ENCODE measurements at places on chromosomes 1 and 21.

DNA sequence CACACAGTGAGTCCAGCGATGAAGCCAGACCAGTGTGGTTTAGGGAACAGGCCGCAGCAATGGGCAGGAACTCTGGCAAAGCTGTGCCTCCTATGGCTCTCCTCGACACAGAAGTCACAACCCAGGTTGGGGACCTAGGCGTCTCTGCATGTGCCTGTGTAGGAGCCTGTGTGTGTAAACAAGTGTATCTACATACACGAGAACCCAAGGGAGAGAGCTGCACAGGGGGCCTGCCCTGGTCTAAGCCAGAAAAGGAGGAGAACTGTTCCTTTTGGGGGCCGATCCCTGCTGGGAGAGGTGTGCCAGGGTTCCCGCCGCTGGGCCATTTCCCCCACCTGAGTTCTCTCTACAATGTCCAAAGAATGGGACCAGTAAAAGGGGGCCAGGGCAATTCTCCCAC is 56.0 kb downstream of the CD247 start:
- no peak for DNase-seq

DNA sequence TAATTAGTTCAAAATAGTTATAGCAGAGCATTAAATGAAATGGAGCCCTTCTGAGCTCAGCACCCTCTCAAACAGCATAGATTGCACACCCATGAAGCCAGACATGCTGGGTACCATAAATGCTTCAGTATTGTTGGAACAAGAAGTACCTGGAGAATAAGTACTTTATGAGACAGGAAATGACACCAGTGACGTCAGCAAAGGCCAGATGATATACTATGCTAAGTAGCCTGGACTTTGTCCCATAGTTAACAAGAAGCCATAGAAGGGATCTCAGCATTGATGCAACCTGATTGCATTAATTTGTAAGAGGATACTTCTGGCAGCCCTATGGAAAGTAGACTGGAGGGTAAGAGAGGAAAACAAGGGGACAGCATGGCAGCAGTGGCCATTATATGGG is 16.3 kb upstream of the GADD45A start:
- no peak for DNase-seq

GRCh38 chr1:58764294-58764978 is 19.4 kb downstream of the JUN start:
- no peak for DNase-seq

DNA sequence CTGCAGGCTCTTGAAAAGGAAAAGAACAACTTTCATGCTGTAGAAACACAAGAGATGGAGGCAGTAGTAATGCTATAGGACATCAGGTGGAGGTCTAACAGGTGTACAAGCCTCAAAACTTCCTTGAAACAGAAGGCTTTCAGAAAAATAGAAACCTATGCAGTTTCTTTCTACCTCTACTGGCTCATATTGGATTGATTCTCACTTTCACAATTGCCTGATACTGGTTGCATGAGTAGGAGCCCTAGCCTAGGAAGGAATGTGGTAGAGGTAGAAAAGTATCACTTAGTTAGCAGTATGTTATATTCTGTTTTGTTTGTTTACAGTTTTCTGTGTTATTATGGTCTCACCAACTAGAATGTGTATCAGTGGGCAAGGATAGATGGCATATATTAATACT is 175.4 kb upstream of the GORAB start:
- no peak for DNase-seq

GRCh38 chr1:81912383-81912782 is 111.6 kb downstream of the ADGRL2 start:
- DNase-seq = no peak

GRCh38 chr1:62373221-62373620 is 54.0 kb upstream of the KANK4 start:
- no peak for DNase-seq

DNA sequence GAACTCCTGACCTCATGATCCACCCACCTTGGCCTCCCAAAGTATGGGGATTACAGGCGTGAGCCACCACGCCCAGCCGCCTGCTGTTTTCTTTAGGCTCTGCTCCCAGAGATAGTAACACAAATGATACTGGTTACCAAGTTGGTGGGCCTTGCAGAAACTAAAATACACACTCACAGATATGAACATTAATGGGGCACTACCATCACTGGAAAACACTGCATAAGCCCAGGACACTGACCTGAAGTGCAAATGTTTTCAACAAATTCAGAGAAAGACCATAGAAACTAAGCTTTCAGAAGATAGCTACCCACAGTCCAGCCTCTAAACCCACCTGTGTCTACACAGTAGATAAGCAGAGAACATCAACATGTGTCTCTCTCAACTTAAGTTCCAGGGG is 180.5 kb downstream of the FCRL5 start:
- DNase-seq = no peak

DNA sequence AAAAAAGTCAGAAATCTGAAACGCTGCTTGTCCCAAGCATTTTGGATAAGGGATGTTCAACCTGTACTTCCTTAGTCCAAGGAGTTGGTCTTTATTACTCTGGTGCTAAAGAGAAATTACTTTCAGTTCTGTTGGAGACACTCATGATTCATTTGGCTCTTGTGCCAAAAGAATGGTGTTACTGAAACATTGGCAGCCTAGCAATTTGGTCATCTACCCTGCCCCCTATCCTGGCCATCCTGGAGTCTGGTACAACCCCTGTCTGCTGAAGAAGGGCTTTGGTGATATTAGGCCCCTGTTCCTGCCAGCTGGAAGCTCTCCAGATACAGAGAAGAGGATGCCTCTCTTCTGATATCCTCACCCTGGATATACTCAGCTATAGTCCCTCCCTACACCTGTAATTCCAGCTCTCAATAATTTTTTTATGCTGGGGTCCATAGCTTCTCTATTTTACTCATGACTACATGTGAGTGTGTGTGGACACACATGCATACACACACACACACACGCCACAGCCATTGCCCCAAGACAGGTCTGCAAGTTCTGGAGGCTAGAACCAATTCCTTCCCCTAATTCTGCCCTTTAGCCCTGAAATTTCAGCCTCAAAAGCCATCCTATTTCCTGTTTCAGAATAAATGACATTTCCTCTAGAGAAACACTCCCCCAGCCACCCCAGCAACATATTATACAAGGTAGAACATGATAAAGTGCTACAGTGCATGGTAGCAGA is 40.0 kb downstream of the LHX8 start:
- DNase-seq = no peak

DNA sequence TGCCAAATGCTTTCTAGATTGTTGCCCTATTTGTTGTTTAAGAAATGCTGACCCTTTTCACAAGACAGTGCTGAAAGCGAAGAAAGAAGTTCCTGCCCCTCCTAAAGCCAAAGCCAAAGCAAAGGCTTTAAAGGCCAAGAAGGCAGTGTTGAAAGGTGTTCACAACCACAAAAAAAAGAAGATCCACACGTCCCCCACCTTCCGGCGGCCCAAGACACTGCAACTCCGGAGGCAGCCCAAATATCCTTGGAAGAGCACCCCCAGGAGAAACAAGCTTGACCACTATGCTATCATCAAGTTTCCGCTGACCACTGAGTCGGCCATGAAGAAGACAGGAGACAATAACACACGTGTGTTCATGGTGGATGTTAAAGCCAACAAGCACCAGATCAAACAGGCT is 55.7 kb downstream of the PSMG1 start:
- DNase-seq = no peak

- no peak for DNase-seq
Measured at GRCh38 chr1:178418284-178418955, 78.3 kb downstream of the CLEC20A start.

GRCh38 chr1:227033880-227034279 is 93.8 kb downstream of the COQ8A start:
- no peak for DNase-seq

GRCh38 chr1:109814223-109814622 is 50.5 kb upstream of the EPS8L3 start:
- DNase-seq = no peak

DNA sequence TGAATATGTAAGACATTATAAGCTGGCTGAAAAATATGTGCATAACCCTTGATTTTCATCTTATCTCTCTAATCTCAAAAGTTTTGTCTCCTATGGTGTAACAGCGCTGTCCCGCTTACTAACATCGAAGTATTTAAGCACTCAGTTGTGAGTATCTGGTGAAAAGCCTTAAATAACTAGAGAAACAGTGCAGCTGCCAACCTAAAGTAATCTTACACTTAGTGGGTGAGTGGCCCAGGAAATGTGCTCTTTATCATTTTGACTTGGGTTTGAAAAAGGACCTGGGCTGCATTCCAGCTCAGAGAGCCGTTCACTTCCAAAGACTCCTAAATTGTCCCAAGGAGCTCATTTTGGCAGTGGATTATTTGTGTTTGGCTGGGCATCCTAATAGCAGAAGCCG is 225.9 kb downstream of the SPATA17 start:
- no peak for DNase-seq

GRCh38 chr1:209772126-209772525 is 12.2 kb downstream of the C1orf74 start:
- no peak for DNase-seq

DNA sequence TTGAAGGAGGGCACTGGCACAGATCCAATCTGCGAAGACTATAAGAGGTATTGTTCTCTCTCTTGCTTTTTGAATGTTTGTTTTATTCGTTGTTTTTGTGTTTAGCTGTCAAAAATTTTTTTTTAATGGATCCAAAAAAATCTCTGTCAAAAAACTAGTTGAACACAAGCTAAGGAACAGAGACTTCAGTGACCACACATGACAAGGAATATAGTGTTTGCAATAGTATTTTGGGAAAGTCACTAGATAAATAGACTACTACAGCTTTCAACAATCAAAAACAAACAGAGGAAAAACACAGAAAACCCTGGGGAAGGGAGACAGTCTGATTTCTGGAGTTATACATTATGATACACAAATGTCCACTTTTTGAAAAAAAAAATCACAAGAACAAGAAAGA is 36.9 kb upstream of the COA6 start:
- DNase-seq = no peak

DNA sequence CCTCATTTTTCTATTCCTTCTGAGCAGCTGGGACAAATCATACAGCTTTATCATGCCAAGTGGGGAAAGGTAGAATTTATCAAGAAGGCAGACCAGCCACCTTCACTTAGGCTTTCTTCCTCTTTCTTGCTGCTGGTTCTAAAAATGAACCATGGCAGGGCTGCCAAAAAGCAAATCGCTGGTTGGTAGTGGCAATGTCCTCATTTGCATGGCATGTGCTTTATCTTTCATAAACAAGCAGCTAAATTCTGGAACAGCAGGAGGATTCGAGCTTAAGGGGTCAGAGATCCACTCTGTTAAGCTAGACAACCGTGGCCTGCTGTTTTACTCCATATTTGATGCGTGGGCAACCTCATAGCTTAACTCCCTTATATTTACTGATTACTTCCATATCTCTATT is 91.3 kb downstream of the RPE65 start:
- DNase-seq = no peak

DNA sequence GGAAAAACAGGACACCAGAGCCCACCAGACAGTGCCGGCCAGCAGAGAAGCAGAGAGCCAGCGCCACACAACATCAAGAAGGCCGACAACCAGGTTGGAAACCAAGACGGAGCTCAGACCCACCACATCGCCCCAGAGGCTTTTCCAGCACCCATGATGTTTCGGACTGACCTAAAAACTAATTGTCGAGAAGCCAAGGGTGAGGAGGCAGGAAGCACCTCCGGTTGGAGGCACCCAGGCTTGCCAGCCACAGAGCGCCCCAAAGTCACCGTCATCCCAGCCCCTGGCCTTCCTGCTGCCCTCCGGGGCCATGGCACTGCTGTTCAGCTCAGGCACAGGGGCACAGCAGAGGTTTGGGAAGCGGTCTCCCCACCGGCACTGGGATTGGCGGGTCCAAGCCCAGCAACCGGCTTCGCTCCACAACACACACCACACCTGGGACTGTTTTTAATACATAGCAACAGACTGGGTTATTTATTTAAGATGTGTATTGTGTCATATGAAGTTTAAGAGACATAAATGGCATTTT is 67.2 kb downstream of the SLC37A1 start:
- no peak for DNase-seq

GRCh38 chr1:170530972-170531757 is 801 bp upstream of the GORAB start:
- peak; percentile 5 for DNase-seq

All from activated CD4-positive, alpha-beta T cell treated with anti-CD3 and anti-CD28 coated beads, Interleukin-2, amount 50 U/mL, for 48 hours (primary cell).